ENCODE measurements at places on chromosomes 6 and 20.

- DNase-seq, result no peak
Observed at GRCh38 chr6:43875849-43876572, 106.0 kb downstream of the VEGFA start.

DNA sequence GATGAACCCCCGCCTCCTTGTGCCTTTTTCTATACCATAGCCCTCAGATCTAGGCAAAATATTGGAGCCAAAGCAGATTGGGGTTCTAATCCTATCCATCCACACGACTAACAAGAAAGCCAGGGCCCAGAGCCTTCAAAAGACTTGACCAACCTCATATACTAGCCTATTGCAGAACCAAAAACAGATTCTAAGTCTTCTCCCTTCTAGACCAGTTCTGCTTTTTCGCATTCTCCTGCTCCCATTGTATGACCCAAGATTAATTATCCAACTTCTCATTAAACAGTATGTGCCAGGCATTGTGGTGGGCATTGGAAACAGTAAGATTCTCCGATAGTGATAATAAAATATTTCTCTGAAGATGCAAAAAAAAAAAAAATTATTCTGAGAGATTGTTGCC, 113.7 kb upstream of the JARID2 start:
- no peak for DNase-seq

GRCh38 chr6:4449409-4449808, 314.0 kb upstream of the ECI2 start:
- no peak for DNase-seq

DNA sequence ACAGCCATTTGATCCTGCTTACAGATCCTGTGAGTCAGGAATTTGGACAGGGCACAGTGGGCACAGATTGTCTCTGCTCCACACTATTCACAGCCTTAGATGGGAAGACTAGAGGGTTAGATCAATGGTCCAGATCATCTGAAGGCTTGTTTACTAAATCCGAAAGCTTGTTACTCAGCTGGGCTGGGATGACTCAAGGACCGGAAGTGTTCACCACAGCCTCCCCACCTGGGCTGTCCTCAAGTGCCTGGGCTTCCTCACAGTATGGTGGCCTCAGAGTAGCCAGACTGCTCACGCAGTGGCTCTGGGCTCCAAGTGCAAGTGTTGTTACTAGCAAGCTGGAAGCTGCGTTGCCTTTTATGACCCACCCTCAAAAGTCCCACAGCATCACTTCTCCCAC, 75.4 kb upstream of the INSM1 start:
- no peak for DNase-seq

DNA sequence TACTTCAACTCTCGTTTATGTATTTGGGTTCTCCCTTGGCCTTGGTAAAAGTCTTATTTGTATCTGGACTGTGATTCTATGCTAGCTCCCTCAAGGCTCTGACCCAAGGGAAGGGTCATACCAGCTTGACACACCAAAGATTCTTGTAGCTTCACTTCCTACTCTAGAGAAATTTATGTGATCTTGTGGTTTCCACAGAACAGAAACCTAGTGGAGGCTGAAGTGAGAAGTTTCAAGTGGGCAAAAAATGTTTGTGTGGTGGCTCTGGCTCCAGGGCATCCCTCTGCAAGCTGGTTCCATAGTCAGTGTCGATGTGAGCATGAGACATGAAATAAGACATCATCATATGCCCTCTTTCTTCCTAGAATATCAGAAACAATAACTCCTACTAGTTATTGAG, 48.1 kb upstream of the TNFRSF21 start:
- no peak for DNase-seq

- peak; percentile 15 for DNase-seq
Observed at GRCh38 chr6:40328386-40328985, 258.7 kb downstream of the LRFN2 start.

GRCh38 chr6:63526931-63527330, 45.3 kb upstream of the LOC128125822 start:
- DNase-seq, result no peak

- no peak for DNase-seq
Observed at GRCh38 chr6:70107852-70108629, 194.8 kb downstream of the COL9A1 start.

GRCh38 chr6:113731541-113731940, 125.6 kb upstream of the MARCKS start:
- no peak for DNase-seq

DNA sequence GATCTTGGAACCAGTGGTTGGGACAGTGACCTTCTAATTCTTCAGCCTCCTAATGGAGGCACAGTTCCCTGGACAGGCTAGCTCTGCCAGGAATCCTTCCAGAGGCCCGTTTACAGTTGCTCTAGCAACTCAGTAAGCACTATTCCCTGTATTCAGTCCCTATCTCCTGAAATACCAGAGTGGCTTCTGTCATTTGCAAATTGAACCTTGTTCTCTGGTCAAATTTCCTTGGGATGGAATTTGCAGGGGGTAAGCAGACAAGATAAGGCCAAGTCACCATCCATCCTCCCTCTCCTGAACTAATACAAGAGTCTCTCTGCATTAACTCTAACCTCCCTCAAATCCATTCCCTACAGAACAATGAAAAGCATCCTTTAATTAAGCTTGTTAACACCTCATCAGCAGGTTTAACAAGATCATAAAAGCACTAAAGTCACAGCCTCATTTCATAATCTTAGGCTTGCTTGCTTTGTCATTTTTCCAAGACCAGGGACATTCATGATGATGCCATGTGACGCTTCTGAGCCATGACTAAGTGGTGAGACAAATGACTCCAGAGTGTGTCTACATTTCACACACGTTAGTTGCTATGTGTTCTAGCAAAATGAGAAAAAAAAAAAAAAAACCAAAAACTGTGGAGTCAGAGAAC, 37.1 kb downstream of the SLC22A23 start:
- no peak for DNase-seq

GRCh38 chr20:13022401-13023155, 13.8 kb downstream of the SPTLC3 start:
- DNase-seq, result no peak

DNA sequence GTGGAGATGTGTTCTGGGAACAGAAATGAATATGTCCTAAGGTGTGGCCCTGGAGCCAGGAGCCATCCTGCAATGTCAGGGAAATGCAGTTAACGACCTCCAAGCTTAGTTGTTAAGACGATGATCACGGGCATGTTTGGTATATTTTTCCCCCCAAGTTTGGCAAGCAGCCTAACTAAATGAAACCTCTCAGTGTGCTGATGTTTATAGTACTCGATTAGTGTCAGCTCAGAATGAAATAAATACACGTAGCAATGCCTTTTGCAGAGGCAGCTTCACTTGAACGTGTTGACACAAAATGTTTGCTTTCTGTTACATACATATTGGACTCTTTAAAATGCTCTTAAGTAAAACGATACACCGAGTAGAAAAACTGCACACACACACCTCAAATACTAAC, 76.2 kb upstream of the OLIG3 start:
- DNase-seq, result no peak

DNA sequence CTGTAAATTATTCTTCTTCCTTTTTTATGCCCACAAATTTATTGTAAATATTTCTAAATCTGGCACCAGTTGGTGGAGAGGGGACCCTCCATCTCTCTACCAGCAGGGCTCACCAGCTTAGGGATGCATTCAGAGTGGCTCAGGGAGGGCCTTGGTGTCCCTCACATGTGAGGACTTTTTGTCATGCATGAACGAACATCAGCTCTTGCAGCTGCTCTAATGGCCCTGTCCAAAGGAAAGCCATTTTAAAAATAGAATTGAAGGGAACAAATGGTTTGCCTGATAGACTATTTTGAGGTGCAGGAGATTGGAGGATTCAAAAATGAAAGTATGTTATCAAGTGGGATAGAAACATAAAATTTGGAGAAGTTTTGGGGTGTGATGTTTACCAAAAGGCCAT, 37.5 kb upstream of the KLHL31 start:
- no peak for DNase-seq

Data from stimulated activated CD4-positive, alpha-beta T cell treated with anti-CD3 and anti-CD28 coated beads, TNF-alpha, amount 100 ng/mL, for 24 hours (primary cell).